ENCODE measurements at places on chromosomes 7 and 10.

GRCh38 chr10:104085801-104086400, at the start of gene COL17A1:
Gene COL17A1, minus strand, starts transcription at chr10:104085880. Its CDS starts 5,207 bp downstream, at chr10:104080673.
- no peak for DNase-seq

DNA sequence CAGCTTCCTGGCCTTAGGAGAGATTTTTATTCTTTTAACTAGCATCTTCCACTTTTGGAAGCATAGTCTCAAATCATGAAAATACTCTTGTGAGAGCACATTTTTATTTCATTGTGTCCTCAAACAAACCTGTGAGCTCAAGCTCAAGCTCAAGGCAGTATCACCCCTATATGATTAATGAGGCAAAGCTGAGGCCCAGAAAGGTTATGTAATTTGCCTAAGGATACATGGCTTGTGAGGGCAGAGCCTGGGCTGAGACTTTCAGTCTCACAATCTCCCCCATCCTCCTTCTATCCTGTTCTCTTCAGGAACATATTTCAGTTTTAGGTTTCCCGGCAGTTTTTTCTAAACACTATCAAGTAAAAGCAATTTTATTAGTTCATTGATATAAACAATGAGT, 359.5 kb downstream of the PTEN start:
- DNase-seq, result no peak

- no peak for DNase-seq
Measured at GRCh38 chr7:151399906-151400305, 9.9 kb downstream of the WDR86 start.

DNA sequence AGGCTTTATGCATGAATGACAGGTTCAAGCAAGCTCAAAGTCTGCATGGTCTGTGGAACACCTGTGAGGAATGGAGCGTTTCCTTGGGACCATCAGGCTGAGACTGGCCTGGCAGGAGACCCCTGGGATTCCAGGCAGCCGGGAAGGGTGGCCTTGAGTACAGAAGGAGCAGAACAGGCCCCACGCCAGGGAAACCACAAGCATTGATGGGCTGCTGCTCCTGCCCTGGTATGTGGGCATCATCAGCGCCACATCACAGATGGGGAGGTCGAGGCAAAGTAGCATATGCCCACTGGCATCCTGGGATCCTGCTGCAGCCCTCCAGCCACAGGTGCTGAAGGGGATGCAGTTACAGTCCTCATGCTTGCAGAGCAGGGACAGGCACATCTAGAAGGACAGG, 40.9 kb downstream of the ANTXRL start:
- no peak for DNase-seq

DNA sequence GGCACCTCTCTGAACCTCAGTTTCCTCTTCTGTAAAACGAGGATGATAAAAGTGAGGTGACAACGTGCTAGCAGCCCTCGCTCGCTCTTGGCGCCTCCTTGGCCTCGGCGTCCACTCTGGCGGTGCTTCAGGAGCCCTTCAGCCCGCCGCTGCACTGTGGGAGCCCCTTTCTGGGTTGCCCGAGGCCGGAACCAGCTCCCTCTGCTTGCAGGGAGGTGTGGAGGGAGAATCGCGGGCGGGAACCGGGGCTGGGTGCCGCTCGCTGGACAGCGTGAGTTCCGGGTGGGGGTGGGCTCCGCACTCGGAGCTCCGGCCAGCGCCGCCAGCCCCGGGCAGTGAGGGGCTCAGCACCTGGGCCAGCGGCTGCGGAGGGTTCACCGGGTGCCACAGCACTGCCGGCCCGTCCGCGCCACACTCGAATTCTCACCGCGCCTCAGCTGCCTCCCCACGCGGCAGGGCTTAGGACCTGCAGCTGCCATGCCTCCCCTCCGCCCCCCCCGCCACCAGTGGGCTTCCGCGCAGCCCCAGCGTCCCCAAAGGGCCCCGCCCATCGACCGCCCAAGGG, 24.3 kb upstream of the ACSL5 start:
- no peak for DNase-seq
